ENCODE measurements at places on chromosomes 6 and 20. TPM values are rescaled to one million over a fixed set of nuclear protein-coding genes. Genes with fewer than 3 reads are reported as not detected.

The STMND1 gene
- polyA plus RNA-seq: not detected

The SCUBE3 gene
- 2.4 TPM for polyA plus RNA-seq

The OPN5 gene
- 0.53 TPM for polyA plus RNA-seq

The WFDC12 gene
- not detected for polyA plus RNA-seq

The DCDC2 gene
- polyA plus RNA-seq: not detected

The IL20RA gene
- 2.2 TPM for polyA plus RNA-seq

The PRIM2 gene
- 1.6 TPM for polyA plus RNA-seq

The JPH2 gene
- polyA plus RNA-seq: 144 TPM

The TBP gene
- 8.8 TPM for polyA plus RNA-seq

The SDCBP2 gene
- polyA plus RNA-seq: 1.8 TPM

The CST7 gene
- 1.4 TPM for polyA plus RNA-seq

The DEFB132 gene
- not detected for polyA plus RNA-seq

GRCh38 chr20:33914919-33915318, 78.8 kb upstream of the RALY start:
- no peak for DNase-seq

- no peak for DNase-seq
Observed at GRCh38 chr6:43823879-43824702, 54.1 kb downstream of the VEGFA start.

- DNase-seq: no peak
Observed at GRCh38 chr6:128487746-128488145, 32.7 kb downstream of the PTPRK start.

DNA sequence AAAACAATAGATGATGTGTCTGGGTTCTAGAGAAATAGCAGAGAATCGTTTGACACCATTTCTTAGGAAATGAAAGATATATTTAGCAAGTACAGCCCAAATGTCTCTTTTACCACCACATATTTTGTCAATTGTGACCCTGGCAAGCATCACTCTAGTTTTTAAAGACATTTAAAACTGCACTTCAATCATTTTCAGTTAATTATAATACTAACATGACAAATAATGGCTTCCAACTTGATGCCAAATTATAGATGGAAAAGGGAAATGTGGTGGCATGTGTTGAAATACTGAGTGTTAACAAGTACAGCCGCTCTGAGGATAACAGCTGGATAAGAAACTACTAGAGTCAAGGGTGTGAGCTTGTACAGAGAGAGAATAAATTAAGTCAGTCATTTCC, 648.9 kb downstream of the FRK start:
- no peak for DNase-seq

DNA sequence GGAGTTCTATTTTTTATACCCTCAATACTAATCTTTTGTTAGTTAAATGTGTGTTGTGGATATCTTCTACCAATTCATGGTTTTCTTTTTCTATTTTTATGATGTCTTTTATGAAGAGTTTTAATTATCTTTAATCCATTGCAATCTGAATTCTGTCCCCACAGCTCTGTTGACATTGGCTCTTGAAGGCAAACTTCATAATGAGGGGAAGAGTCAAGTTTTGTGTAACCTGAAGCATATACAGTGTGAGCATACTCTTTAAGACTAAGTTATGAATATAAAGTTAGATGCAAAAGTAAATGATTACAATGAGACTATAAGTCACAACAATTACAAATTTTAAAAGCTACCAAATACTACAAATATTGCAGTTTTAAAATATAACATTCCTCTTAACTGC, 34.2 kb downstream of the RNF217 start:
- no peak for DNase-seq

- DNase-seq: peak; percentile 54
Observed at GRCh38 chr6:169985121-169986015, 233.9 kb downstream of the ERMARD start.

DNA sequence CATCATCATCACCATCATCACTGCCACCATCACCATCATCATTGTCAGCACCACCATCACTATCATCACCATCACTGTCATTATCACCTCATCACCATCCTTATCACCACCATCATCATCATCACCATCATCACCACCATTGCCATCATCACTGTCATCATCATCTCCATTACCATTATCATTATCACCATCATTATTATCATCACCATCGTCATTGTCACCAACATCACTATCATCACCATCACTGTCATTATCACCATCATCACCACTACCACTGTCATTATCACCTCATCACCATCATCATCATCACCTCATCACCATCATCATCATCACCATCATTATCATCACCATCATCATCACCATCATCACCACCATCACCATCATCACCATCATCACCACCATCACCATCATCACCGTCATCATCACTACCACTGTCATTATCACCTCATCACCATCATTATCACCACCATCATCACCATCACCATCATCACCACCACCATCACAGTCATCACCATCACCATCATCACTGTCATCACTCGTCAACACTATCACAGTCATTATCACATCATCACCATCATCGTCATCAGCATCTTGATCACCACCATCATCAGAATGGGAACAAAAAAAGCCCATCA, 191.1 kb downstream of the TTLL2 start:
- DNase-seq: no peak

GRCh38 chr20:47620808-47621805, 119.4 kb downstream of the NCOA3 start:
- DNase-seq: no peak

- no peak for DNase-seq
Observed at GRCh38 chr20:14342918-14343317, 5.5 kb upstream of the FLRT3 start.

DNA sequence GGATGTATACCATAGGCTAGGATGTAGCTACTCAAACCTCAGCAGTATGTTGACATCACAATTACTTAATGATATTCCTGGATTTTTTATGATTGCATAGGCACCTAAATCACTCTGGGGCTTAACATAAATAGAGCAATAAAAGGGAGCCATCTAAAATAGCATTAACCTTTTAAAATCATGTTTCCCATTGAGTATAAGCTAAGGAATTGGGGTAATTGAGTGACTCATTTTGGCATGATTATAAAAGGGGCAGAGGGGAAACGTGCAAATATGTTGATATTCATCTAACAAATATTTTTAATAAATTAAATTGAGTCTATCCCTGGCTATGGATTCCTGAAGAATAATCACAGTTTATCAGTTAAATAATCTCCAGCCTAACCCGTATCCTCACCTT, 74.0 kb upstream of the ADGRF1 start:
- DNase-seq: no peak

DNA sequence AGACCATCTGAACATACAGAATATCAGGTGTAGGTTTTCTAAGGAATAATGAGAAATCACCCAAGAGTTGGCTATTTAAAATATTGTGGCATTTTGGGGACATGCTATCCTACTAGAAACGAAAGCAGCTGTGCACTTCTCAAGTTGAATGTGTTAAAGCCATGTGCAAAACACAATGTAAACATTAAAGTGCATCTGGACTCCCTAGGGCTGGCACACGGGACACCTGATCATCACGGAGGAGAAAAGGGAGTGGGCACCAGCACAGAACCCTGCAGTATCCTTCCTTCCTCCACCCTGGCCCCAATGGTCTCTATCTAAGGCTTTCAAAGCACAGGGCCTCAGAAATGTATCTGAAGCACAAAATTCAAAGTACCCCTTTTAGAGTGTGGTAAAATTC, 94.3 kb downstream of the INSM1 start:
- no peak for DNase-seq

DNA sequence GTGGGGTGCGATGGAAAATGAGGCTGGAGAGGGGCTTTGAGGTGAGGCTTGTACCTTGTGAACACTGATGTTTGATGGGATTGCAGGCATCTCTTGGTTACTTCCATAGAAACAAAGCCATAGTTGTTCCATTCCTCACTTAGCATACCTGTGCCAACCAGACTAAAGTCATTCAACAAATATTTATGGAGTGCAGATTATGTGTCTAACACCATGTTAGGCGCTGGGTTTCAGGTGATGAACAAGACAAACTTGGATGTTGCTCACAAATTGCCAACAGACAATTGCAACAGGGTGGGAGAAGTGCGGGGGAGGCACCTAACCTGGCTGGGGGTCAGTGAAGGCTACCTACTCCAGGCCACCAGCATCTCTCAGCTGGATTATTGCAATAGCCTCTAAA, 1.5 kb downstream of the TTPAL start:
- DNase-seq: no peak

- no peak for DNase-seq
Observed at GRCh38 chr6:167211881-167212712, 54.3 kb upstream of the GPR31 start.

DNA sequence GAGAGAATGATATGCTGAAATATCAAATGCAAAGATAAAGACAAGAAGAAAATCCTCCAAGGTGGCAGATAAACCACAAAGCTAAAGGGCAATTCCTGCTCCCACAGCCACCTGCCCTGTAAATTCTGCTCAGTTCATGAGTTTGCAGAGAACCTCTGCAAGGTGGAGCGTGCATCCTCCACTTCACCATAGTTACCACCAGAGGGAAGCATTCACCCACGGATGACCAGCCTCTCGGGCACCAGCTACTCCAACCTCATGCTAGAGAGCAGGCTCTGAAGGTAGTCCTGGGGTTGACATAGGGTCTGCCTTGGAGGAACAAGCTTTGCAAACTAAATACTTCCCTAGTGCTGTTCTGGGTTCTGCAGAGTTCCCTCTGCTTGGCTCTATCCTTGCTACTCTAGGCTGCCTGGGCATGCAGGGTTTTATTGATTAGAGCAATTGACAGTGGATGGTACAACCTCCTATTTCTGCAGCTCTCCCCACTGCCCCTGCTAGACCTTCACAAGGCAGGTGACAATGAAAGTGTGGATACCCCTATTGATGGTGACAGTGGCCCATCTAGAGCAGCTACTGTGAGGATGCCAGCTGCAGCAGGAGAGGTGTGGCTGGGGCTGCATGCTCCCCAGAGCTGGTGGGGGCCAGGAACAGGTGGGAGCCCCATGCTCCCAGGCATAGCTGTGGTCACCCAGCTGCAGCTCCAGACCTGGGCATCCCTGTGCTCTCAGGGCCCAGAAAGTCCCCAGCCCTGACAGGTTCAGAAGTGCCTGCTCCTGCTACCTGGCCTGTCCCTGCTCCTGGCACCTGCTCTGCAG, 51.1 kb downstream of the GGTLC1 start:
- peak; percentile 40 for DNase-seq

GRCh38 chr6:11609324-11610071, 71.9 kb downstream of the TMEM170B start:
- DNase-seq: peak; percentile 75

DNA sequence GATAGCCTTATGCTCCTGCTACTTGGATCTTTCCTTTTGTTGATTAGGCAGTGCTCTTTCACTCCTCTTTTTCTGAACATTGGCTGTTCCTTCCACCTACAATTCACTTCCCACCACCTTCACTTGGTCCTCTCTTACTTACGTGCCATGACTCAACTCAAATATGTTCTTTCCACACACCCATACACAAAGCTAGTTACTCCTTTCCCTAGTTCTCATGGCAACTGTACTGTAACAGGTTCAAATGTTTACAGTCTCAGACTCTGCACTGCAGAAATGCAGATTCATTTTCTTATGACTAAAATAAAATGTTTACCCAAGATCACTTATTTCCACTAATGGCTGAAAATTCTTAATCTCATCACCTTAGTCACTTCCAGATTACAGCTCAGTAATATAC, 174.0 kb upstream of the TSHZ2 start:
- DNase-seq: no peak

GRCh38 chr20:38152175-38152620, 12.9 kb downstream of the TGM2 start:
- DNase-seq: no peak

GRCh38 chr20:4476903-4477500, 244.7 kb upstream of the PRND start:
- no peak for DNase-seq

DNA sequence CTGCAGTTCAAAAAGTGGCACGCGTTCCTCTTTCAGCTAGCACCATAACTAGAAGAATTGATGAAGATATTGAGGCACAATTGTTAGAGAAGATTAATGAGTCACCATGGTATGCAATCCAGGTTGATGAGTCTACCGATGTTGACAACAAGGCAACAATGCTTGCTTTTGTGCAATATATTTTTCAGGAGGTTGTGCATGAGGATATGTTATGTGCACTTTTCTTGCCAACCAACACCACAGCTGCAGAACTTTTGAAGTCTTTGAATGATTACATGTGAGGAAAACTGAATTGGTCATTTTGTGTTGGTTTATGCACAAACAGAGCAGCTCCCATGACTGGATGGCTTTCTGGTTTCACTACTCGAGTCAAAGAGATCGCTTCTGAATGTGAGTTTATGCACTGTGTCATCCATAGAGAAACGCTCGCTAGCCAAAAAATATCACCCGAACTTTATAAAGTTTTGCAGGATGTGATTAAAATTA, 129.3 kb upstream of the SLC24A3 start:
- no peak for DNase-seq

GRCh38 chr20:642398-643174, 10.4 kb downstream of the SRXN1 start:
- DNase-seq: peak; percentile 73

- no peak for DNase-seq
Observed at GRCh38 chr6:3336066-3336786, 77.5 kb downstream of the PSMG4 start.

- DNase-seq: no peak
Observed at GRCh38 chr20:45752746-45753145, 30.6 kb downstream of the SPINT4 start.

GRCh38 chr20:63405102-63405730, 44.1 kb upstream of the CHRNA4 start:
- no peak for DNase-seq

GRCh38 chr6:3442431-3443220, 14.2 kb downstream of the SLC22A23 start:
- DNase-seq: no peak

- DNase-seq: no peak
Observed at GRCh38 chr6:25327432-25327831, 48.3 kb downstream of the CARMIL1 start.

GRCh38 chr6:6221787-6222535, 98.5 kb downstream of the F13A1 start:
- DNase-seq: no peak

- DNase-seq: no peak
Observed at GRCh38 chr6:39731565-39731964, 6.4 kb upstream of the KIF6 start.

GRCh38 chr6:44009425-44010321, 117.6 kb downstream of the MRPL14 start:
- peak; percentile 79 for DNase-seq

DNA sequence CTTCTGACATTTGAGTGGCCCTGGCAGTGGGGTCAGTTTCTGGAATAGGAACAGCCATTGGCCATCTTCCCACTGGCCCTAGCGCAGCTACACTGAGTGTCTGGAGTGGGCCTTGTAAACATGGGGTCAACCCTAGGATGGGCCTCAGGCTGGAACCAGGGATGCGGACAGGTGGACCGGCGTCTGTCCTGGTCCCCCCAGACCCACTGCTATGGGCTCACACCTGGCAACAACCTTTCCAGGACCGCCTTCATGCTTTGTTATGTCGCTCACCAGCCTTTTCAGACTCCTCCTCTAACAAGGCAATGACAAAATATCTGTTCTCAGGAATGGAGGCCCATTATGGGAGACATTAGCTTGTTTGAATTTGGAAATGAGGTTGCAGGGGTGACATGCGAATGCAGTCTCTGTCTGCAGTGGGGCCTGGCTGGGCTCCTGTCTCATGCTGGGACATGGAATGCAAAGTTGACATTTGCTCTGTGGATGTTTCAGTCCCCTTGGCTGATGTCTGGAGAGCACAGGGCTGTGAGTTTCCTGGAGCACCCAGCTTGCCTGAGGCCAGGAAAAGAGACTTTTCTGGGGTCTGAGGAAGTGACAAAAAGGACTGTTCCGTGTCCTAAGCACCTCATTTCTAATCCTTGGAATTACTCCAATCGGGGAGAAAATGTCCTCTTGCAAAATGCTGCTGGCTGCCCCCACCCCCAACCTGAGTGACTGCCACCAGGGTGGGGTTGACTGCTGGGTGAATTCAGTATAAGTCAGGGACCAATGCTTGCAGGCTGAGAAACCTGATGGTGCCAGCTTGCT, 98.7 kb upstream of the PMEPA1 start:
- no peak for DNase-seq

Data from heart left ventricle (tissue), 16 donors.